ENCODE measurements at places on chromosomes 13 and 19.

GRCh38 chr19:46031781-46032596 lies 8.8 kb downstream of the IGFL4 start:
- DNase-seq: no peak

DNA sequence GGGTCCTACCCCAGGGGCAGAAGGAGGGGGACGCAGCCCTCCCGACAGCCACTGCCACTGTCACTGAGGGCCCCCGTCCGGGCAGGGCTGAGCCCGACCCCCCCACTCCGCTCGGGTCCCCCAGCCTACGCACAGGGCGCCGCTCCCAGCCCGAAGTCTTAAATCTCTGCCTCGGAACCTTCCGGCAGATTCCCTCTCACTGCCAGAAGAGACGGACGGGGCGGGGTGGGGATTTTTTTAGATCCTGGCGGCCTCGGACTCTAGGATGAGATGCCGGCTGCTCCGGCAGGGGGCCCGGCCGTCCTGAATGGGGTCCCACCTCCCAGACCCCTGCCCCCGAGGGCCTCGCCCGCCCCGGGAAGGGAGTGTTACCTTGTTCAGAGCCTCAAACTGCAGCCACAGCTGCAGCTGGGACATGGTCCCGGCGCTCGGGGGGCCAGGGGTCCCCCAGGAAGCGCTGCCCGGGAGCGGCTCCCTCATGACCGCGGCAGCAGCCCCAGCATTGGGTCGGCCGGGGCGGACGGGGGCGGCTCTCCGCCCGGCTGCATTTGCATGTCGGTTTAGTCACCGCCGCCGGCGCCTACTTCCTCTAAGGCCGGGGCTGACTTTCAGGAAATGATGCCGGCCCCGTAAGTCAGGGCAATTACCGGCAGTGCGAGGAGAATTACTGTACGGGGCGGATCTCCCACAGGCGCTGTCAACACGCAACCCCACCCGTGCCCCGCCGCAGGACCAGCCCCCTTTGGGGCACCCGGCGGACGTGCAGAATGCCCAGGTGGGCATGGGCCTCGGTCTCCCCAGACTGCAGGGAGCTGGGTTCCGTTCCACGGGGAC lies 28.1 kb downstream of the GPX4 start:
- peak; percentile 89 for DNase-seq

GRCh38 chr19:54923276-54923675 lies 17.3 kb downstream of the NCR1 start:
- DNase-seq: no peak

- no peak for DNase-seq
These were observed 2.2 kb downstream of the IGFLR1 start for GRCh38 chr19:35740108-35740422.

DNA sequence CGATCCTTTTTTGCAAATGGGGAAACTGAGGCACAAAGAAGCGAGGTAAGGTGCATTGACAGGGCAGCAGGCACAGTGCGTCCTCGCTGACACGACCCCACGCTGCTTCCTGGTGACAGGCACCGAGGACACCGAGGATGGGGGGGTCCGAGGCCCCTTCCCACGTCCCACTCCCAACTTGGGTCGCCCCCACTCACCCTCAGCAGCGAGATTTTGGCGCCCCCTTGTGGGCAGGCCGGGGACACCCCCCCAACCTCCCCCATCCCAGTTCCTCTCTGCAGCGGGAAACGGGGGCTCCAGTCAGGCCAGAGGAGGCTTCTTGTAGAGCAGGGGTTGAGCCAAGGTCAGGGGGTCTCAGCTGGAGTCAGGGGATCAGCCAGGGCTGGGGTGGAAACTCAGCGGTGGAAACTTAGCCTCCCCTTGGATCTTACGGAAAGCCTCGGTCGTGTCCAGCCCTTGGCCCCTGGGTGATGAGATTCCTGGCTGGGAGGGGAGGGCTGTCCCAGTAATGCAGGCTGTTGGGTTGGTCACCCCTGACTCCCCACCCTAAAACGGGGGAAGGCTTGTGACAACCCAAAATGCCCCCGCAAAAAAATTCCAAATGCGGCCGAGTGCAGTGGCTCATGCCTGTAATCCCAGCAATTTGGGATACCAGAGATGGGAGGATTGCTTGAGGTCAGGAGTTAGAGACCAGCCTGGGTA lies 8.2 kb downstream of the SMIM24 start:
- peak; percentile 63 for DNase-seq

GRCh38 chr19:49889687-49890348 lies 6.9 kb downstream of the IL4I1 start:
- peak; percentile 62 for DNase-seq

GRCh38 chr19:47309608-47310007 lies at the start of gene C5AR1:
Gene C5AR1 (plus strand): TSS chr19:47309861. CDS start chr19:47309896, 35 bp downstream.
- DNase-seq: peak; percentile 25

GRCh38 chr13:19845758-19846157 lies 17.7 kb downstream of the ZMYM5 start:
- DNase-seq: peak; percentile 94

- DNase-seq: no peak
These were observed 5.8 kb downstream of the KASH5 start for GRCh38 chr19:49393881-49394280.

DNA sequence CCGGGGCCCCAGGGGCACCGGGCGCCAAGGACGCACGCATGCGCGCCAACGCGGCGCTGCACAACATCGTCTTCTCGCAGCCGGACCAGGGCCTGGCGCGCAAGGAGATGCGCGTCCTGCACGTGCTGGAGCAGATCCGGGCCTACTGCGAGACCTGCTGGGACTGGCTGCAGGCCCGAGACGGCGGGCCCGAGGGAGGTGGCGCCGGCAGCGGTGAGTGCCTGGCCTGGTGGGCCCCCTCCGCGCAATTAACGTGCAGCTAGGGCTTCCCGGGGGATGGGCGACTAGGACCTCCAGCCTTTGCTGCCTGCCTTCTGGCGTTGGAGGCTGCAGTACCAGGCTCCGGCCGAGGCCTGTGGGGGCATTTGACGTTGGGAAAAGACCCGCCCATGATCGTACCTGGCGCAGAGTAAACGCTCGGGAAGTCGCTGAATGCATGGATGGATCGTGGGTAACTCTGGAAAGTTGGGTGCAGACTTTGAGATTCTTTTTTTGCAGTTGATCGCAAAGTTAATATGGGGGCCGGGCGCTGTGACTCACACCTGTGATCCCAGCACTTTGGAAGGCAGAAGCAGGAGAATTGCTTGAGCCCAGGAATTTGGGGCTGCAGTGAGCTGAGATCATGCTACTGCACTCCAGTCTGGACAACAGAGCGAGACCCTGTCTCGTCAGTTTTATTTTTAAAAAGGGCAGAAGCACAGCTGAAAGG lies 7.3 kb downstream of the APC2 start:
- no peak for DNase-seq

DNA sequence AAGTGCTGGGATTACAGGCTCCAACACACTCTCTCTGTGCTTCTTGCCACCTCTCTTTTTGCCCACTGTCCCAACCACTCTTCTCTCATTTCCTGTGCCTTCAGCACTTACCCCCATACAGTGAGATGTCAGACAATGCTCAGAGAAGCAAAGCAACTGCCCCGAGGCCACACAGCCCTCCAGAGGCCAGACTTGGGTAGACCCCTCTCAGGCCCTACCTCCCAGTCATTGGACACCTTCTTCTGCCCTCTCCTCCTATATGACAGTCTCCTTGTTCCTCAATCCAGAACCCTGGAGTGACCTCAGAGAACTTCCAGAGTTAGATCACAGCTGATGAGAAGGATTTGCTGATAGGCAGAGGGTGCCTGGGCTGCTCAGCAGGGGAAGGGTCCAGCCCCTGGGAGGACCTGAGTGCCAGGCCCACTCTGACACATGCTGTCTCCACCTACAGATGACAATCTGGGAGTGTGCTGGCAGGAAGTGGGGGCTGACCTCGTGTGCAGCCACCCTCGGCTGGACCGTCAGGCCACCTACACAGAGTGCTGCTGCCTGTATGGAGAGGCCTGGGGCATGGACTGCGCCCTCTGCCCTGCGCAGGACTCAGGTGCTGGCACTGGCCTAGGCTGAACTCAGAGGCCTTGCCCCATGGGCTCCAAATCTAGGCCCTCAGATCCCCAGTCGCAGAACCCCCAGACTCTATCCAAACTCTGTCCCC lies 24.4 kb downstream of the LTBP4 start:
- DNase-seq: no peak

DNA sequence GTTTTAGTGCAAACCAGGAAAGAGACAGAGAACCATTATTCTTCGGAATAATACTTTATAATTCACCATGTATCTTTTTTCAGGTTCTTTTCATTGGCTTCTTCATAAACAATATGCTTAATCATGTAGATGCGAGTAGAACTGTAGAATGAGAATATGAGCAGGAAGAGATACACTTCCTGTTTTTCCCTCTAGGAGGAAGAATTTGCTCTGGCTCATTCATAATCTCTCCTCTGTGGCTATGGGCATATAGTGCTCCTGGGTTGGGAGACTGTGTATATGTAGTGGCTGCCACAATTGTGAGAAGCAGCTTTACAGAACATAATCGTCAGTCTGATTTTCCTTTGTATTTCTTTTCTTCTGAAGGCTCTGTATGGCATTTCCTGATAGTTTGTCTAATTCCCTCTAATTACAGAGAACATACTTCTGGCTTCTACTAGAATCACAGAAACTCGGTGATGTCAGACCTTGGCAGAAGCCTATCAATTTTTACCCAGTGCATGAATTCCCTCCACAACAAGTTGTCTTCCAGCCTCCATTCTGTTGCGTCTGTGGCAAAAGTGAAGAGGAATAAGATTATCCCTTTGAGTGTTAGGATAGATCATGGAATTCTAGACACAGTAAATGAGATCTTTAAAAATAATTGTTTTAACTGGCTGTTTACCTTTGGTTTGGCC lies 2.9 kb upstream of the DCLK1 start:
- no peak for DNase-seq

DNA sequence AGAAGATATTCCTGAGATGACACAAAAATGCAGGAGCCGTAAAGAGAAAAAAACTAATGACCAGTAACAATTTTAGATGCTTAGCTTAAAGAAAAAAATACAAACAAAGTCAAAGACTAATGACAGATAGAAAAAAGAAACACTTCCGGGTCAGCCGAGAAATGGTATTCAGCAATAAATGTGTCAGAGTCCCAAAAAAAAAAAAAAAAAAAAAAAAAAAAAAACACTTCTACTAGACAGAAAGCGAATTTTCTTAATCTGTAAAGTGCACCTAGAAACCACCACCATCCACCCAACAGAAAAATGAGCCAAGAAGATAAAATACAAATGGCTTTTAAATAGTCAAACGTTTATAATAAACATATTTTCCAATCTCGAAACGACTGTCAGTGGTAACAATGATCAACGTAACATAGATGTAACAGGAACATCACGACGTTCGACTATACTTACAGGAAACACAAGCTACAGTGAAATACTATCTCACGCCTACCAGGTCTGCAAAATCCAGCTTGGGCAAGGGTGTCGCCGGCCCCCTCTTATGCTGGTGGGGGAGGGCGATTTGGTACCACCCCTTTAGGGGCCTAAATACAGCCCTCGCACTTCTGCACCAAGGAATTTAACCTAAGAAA lies 10.6 kb downstream of the ABHD17A start:
- DNase-seq: no peak

DNA sequence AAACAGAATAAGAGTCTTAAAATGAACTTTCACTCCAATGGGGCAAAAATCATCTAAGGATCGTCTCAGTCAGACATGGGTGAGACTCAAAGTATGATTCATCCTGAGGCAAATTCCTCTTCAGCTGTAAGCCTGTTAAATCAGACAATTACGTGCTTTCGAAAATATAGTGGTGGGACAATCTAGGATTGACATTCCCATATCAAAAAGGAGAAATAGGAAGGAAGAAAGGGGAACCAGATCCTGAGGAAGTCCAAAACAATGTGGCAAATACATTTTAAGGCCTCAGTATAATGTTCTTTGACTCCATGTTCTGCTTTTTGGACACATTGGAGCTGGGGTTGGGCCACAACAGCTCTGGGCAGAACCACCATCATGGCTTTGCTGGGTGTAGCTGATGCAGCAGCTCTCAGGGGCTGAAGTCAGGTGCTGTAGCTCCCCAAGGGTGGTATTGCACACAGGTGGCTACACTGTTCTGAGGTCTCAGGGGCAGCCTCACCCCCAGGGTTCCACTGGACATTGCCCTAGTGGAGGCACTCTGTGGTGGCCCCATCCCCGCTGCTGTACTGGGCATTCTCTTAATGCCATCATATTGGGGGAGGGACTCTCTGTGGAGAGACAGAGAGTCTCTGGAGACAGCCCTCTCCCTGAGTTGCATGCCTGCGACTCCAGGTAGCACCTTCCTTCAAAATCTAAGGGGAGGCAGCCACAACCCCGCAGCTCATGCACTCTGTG lies 5.7 kb upstream of the FPR3 start:
- no peak for DNase-seq

DNA sequence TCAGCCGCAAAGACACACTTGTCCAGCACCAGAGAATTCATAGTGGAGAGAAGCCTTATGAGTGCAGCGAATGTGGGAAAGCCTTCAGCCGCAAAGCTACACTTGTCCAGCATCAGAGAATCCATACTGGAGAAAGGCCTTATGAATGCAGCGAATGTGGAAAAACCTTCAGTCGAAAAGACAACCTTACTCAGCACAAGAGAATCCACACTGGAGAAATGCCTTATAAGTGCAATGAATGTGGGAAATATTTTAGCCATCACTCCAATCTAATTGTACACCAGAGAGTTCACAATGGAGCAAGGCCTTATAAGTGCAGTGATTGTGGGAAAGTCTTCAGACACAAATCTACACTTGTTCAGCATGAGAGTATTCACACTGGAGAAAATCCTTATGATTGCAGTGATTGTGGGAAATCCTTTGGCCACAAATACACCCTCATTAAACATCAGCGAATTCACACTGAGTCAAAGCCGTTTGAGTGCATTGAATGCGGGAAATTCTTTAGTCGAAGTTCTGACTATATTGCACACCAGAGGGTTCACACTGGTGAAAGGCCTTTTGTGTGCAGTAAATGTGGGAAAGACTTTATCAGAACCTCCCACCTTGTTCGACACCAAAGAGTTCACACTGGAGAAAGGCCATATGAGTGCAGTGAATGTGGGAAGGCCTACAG lies 6.8 kb downstream of the ZNF134 start:
- DNase-seq: no peak

- no peak for DNase-seq
These were observed 24.8 kb downstream of the MAST3 start for GRCh38 chr19:18122424-18122823.

GRCh38 chr19:29535984-29536508 lies 10.3 kb downstream of the VSTM2B start:
- no peak for DNase-seq

- DNase-seq: no peak
These were observed 202.0 kb downstream of the ENOX1 start for GRCh38 chr13:43584751-43585150.

DNA sequence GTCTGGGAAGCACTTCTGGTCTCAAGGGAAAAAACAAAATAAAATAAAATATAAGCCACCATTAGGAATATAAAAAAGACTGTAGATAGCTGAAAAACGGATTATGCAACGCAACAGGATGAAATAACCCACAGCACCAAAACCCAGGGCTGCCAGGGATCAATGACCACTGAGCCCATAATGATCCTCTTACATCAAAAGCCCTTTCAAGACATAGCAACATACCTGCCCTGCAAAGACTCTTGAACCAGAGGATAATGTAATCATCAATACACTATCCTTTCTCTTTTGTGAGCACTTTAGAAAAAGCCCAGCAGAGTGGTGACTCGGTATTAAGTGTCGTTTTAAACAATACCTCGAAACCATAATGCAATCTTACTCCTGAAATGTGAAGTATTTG lies 235.0 kb upstream of the SOX21 start:
- DNase-seq: no peak

Measured in hepatic stellate cell (primary cell).